ENCODE measurements at places on chromosomes 5 and 9.
A peak's percentile ranks its signal among the peaks of the same experiment; 100 is the strongest.

- no peak for DNase-seq
These were observed 57.3 kb downstream of the DAPK1 start for GRCh38 chr9:87554976-87555375.

DNA sequence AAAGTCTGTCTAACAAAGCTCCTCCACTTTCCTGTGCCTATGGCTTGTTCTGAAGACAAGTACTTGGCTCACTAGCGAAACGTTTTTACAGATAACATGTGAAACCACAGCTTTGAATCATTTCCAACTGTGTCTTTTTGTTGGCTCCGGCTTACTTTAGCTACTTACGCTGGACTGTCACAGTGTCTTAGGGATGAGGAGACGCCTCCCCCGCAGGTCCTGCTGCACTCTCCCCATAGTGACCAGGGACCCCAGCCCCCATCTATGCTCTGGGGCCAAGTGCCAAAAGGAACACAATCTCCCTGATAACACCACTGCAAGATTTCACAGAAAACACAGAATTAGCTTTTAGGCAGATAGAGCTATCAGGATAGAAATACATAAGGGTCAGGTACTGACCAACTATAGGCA, 219.1 kb downstream of the ADAMTS6 start:
- DNase-seq = no peak

GRCh38 chr9:21653589-21653988, 148.8 kb upstream of the MTAP start:
- no peak for DNase-seq

DNA sequence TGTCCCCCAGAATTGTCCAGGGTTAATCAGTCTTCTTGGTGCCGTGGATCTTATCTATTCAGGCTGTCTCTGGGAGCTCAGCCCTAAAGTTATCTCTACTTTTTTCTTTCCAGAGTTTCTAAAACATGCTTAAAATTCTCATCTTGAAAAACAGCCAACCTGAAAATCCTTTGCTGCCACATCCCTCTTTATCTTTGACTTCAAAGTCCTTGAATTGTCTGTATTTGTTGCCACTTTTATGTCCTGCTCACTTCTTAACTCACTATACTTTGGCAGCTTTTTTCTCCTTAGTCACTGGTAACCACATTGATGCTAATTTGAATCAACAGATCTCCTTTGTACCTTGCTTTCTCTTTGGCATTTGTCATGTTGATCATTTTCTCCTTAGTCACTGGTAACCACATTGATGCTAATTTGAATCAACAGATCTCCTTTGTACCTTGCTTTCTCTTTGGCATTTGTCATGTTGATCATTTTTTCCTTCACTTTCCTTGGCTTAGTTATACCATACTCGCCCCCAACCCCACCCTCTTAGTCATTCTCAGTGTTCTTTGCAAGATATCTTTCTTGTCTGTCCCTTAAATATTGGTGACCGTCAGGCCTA, 8.5 kb downstream of the DMXL1 start:
- DNase-seq = peak; percentile 33

DNA sequence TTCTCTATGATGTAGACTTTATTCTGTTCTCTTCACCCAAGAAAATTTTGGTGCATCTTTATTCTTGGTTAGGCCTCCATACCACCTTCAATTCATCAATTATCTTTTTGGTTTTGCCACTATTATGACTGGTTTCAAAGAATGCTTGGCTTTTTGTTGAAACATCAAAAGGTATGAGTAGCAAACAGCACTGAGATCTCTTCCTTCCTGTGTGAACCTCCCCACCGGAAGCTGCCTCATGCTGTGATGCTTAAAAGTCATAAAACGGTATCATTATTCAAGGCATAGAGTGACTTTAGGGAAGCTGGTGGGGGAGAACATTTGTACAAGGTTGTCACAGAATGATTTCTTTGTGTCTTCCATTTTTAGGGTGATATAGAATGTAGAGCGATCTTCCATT, 70.6 kb downstream of the IQGAP2 start:
- peak; percentile 37 for DNase-seq

GRCh38 chr5:3598207-3598606, 2.6 kb downstream of the IRX1 start:
- DNase-seq = no peak

DNA sequence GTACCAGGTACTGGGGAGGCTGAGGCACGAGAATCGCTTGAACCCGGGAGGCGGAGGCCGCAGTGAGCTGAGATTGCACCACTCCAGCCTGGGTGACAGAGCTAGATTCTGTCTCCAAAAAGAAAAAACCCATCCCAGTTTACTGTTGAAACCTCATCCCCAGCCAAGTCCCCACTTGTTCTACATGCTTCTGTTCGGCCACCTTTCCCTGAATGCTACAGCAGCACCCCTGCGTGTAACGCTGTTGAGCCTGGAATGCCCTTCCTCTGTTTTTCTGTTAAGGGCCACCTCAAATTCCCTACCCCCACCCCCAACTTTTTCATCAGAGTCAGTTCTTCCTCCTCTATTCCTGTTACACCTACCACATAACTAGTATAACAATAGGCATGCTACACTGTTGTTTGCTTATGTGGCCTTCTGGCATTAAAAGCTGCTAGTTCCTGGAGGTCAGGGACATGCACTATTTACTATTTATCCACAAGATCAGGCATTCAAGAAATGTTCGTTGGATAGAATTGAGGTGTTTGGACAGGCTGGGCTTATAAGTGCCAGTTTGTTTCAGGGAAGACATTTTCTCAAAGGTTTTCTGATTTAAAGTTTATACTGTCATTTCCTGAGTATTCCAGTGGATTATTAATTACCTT, 47.1 kb upstream of the C5orf47 start:
- no peak for DNase-seq

- DNase-seq = no peak
These were observed 17.4 kb downstream of the KIF24 start for GRCh38 chr9:34311499-34312185.

GRCh38 chr5:72956324-72957140, 691 bp downstream of the FCHO2 start:
- peak; percentile 20 for DNase-seq

GRCh38 chr5:139488260-139488659, 5.7 kb upstream of the STING1 start:
- no peak for DNase-seq

GRCh38 chr5:17727098-17727497, 92.8 kb downstream of the TAF11L14 start:
- DNase-seq = no peak
